ENCODE measurements at places on chromosomes 1 and 21.

DNA sequence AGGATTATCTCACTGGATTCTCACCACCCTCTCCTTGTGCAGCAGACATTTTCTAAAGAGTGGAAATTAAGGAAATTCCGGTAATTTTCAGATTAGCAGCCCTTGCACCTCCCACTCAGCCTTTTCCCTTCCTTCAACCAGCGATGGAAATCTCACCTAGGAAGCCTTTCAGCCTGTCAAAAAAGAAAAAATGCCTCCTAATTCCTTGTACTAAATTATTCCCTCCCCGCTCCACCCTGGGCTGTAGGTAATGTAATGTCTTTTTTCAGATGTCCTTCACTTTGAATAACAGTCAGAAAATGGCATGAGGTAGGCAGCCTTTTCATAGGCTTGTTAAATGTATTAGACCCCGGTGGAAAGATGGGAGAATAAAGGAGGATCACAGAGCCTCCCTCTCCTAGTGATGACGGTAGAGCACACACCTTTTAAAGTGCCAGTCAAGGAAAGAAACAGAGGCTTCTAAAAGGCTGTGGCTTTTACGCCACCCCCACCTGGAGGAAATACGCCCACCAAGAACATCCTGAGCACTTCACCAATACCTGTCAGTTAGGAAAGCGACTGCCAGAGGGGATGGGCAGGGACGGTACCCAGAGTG is 62.8 kb upstream of the NEK2 start:
- DNase-seq, result no peak

GRCh38 chr1:14113841-14114567 is 414.0 kb downstream of the PRDM2 start:
- peak; percentile 15 for DNase-seq

DNA sequence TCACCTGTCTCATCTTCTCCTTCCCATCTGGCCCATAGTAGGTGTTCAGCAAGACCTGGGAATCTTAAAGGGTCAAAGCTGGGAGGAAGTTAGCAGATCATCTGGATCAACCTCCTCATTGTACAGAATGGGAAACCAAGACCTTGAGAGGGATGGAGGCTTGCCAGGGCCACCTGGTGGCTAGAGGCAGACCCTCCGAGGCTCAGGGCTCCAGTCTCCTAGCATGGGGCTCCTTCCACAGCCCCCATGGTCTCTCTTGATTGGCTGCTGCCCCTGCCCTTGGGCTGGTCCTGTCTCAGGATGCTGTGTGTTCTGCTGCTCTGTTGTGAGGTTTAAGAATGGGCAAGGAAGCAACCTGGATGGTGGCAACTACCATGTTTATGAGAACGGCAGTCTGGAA is 68.7 kb upstream of the CNTN2 start:
- no peak for DNase-seq

DNA sequence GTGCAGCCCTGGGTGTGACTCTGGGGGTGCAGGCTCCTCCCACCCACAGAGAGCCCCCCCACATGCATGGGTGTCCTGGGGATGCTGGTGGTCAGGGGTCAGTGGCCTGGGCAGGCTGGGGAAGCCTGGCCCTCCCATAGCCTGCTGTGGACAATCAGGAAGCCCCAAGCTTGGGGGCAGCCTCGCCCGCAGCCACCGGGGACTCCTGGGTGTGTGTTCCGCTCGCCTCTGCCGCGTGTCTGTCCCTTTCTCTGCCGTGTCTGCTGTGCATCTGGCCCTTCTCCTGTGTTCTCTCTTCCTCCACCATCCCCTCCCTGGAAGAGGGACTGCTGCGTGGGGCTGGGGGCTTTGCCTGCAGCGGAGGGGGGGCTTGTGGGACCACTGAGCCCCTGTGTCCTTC is 22.9 kb downstream of the AGRN start:
- DNase-seq, result no peak

GRCh38 chr1:115461526-115461925 is 123.5 kb upstream of the NGF start:
- DNase-seq, result no peak

DNA sequence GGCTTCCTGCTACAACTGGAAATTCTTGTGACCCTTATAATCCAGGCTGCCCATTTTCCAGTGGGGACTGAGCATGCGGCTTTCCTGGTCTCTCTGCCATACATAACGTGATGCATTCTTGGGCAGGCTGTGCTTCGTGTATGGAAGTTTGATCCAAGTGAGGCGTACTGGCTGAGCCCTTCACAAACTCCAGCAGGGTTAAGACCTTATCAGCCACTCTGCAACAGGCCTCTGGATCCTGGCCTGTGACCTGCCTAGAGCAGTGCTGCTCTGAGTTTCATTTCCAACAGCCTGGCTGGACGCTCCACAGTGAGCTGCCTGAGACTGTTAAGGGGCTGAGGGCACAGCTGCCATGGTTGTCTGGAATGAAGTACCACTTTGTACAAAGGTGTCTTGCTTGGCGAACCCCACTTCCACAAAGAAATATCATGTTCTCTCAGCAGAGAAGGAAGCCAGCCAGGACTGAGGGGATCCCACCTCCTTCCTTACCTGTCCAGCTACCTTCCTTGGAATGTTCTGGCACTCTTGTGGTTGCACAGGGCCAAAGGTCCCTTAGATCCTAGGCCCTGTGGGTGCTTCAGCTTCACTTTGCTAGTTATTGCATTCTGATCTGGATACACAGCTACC is 28.5 kb upstream of the XPR1 start:
- no peak for DNase-seq

DNA sequence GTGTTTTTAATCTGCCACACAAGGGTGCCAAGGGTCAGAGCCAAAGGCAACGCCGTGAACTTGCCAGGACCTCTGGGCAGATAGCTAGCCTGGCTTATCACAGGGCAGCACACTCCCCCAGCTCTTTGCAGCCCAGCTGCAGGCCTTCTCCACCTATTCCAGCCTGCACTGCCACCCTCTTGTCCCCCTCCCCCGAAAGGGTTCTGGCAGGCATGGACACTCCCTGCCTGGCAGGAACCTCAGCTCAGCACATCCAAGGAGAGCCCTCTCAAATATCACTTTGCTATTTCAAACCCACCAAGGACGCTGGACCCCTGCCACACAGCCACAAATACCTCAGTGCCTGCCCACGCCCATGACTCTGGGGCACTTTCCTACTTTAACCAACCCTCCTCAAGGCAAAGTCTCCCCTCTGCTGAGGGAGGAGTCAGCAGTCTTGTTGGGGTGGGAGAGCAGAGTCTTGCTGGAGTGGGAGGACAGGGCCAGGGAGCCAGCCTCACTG is 9.1 kb downstream of the SSBP3 start:
- DNase-seq, result no peak

DNA sequence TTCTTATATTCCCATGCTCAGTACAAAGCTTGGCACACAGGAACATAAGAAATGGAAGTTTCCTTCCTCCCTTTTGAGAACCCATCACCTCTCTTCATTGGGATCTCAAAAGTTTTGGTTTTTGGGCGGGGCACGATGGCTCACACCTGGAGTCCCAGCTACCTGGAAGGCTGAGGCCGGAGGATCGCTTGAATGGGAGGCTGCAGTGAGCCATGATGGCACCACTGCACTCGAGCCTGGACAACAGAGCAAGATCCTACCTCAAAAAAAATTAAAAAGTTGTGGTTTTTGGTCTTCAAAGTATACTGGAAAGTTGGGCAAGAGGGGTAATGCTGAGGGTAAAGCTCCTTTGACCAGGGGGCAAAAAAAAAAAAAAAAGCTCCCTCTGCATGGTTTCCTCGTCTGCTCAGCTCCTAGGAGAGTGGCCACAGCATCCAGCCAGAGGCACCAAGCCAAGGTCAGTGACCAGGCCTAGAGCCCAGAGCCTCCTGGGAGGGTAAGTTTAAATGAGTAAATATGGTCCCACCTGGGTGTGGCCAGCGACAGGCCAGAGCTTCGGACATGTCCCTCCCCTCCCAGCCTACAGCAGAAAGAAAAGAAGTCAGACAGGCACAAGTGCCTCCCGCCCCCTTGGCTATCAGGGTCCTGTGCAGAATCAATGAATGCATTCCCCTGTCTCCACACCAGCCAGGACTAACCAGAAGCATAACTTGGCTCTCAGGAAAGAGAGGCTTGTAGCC is 5.0 kb downstream of the MEF2D start:
- peak; percentile 21 for DNase-seq
